Regular cardiac myocyte (primary cell): ENCODE measurements at places on chromosomes 13 and 19. TPM values are rescaled to one million over a fixed set of nuclear protein-coding genes. Genes with fewer than 3 reads are reported as not detected.

LILRB5 gene
- total RNA-seq = not detected in 2 replicates

CACNG7 gene
- total RNA-seq = 0.77 and 2.8 TPM in 2 replicates

NCCRP1 gene
- total RNA-seq = not detected in 2 replicates

CLDN10 gene
- 0.19 and 0.28 TPM in 2 replicates for total RNA-seq

MBD3L3 gene
- not detected in 2 replicates for total RNA-seq

PAF1 gene
- total RNA-seq = 28.8 and 68.2 TPM in 2 replicates

NLRP7 gene
- total RNA-seq = not detected in 2 replicates

ACTL9 gene
- total RNA-seq = not detected in 2 replicates

RAB3D gene
- total RNA-seq = 7.3 and 9.0 TPM in 2 replicates
